IPS DF 6.9 (cell line): ENCODE measurements at places on chromosomes 6 and 20.

GRCh38 chr20:20480126-20480525 lies 112.2 kb downstream of the INSM1 start:
- H3K36me3 ChIP-seq: no peaks in the 10 kb centered on the region
- no peaks in the 10 kb centered on the region for H3K4me1 ChIP-seq
- H3K27ac ChIP-seq: no peak overlapping the region
- no peak for DNase-seq
- H3K27me3 ChIP-seq: no peaks in the 10 kb centered on the region

DNA sequence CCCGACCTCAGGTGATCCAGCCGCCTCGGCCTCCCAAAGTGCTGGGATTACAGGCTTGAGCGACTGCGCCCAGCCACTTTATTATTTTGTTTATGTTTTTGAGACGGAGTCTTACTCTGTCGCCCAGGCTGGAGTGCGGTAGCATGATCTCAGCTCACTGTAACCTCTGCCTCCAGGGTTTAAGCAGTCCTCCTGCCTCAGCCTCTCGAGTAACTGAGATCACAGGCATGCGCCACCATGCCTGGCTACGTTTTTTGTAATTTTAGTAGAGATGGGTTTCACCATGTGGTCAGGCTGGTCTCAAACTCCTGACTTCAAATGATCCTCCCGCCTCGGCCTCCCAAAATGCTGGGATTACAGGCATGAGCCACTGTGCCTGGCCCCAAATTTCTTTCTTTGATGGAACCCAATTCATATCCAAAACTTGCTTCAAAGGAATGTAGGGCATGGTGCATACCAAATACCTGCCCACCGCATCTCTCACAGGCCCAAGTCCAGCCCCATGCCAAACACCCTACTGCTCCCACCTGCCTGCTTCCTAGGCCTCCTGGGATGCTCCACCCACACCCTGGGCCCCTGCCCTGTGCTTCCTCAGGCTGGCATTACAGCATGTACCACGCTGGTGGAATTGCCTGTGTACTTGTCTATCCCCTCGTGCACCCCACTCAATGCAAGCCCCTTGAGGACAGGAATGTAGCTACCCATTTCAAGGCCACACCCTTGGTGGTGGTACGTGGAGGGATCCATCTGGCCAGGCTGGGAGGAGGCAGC lies 4.9 kb upstream of the HMGA1 start:
- H3K27me3 ChIP-seq: no peaks in the 10 kb centered on the region
- H3K27ac ChIP-seq: no peak overlapping the region
- H3K36me3 ChIP-seq: no peaks in the 10 kb centered on the region
- H3K4me1 ChIP-seq: peaks cover 13% of the 10 kb centered on the region
- no peak for DNase-seq

GRCh38 chr6:68159433-68159832 lies 475.6 kb upstream of the ADGRB3 start:
- H3K4me1 ChIP-seq: no peaks in the 10 kb centered on the region
- DNase-seq: no peak
- no peak overlapping the region for H3K4me3 ChIP-seq
- H3K27me3 ChIP-seq: no peaks in the 10 kb centered on the region

DNA sequence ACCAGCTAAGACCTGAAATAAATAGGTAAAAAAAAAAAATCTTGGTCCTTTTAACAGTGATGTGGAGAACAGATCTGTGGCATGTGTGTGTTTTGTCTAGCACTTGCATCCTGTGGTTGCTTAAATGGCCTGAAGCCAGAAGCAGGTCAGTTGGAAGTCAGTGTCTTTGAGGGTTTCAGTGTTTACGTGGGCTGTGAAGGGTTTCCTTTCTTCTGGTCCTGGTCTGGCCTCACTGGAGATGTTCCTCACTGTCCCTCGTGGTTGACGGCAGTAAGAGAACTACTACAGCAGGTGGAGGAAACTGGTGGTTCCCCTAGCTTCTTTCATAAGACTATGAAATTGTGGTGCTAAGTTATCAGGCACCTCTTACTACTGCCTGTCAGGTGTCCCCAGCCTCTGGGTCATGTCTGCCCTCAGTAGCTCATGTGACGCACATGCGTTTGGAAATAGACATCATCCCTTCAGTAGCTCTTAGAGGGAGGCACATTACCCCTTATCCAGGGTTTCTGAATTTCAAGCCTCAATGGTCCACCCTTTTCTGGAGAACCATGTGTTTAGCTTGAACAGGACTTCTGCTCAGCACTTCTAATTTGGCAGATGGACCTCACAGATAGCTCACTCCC lies 59.4 kb upstream of the SCP2D1 start:
- H3K27me3 ChIP-seq: no peaks in the 10 kb centered on the region
- H3K27ac ChIP-seq: no peak overlapping the region
- DNase-seq: no peak
- no peaks in the 10 kb centered on the region for H3K36me3 ChIP-seq

- no peak overlapping the region for H3K27ac ChIP-seq
- H3K4me3 ChIP-seq: peak overlapping the region; percentile 71; the same call in 1 of the 2 replicates
- no peaks in the 10 kb centered on the region for H3K27me3 ChIP-seq
- H3K4me1 ChIP-seq: peaks cover 4% of the 10 kb centered on the region; the same call in 1 of the 2 replicates
Observed at GRCh38 chr6:129709196-129709768, 695 bp downstream of the ARHGAP18 start.

- no peaks in the 10 kb centered on the region for H3K4me1 ChIP-seq
- H3K27ac ChIP-seq: no peak overlapping the region
- H3K4me3 ChIP-seq: no peak overlapping the region
- H3K27me3 ChIP-seq: no peaks in the 10 kb centered on the region
- DNase-seq: no peak
Observed at GRCh38 chr6:6080975-6081374, 74.2 kb upstream of the NRN1 start.

- H3K36me3 ChIP-seq: no peaks in the 10 kb centered on the region
- H3K27me3 ChIP-seq: no peaks in the 10 kb centered on the region
- no peak for DNase-seq
- H3K27ac ChIP-seq: no peak overlapping the region
Observed at GRCh38 chr6:87968435-87969278, 79.0 kb upstream of the SPACA1 start.

DNA sequence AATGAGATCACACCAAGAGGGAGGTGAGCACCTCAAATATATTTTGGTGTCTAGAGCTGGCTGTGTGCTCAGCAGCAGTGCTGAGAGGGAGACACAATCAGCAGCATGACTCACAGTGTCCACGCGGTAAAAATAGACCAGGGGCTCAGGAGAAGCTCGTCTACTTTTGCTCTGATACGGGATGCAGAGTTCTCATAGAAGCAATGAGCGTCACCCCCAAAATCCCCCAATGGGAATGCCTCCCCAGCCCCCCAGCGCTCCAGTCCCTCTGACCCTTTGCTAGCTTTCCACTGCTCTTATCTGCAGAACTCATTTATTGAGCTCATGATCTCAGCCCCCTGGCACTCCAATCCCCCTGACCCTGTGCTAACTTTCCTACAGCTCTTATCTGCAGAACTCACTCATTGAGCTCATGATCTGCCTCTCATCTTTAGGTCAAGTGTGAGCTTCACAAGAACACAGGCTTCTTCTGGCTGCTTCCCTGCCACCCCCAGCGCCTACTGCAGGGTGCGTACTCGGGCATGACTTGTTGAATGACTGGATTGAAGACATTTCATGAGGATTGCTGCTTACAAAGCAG lies 34.0 kb downstream of the SYNDIG1 start:
- no peaks in the 10 kb centered on the region for H3K4me1 ChIP-seq
- no peak for DNase-seq
- no peak overlapping the region for H3K27ac ChIP-seq
- H3K4me3 ChIP-seq: no peak overlapping the region

DNA sequence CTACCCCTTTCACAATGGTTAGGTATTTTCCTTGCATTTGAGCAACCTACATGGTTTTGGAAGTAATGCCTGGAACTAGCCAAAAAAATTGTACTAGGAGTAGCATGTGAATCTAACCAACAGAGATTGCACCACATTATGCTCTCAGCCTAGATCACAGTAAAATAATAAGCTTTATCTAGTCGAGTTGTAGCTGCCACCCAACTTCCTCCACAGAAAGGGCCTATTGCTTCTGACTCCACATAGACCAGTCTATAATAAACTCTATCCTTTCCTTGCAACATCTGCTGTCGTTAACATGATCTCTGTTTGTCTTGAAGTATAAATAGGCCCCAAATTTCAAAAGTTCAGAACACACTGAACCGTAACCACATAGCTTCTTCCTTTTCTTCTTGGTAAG lies 375.5 kb downstream of the PKHD1 start:
- DNase-seq: no peak
- H3K27me3 ChIP-seq: no peaks in the 10 kb centered on the region
- H3K27ac ChIP-seq: no peak overlapping the region
- no peaks in the 10 kb centered on the region for H3K4me1 ChIP-seq

GRCh38 chr20:49179368-49180277 lies 8.5 kb downstream of the STAU1 start:
- no peaks in the 10 kb centered on the region; the same call in 1 of the 2 replicates for H3K36me3 ChIP-seq
- H3K27me3 ChIP-seq: no peaks in the 10 kb centered on the region
- H3K4me1 ChIP-seq: no peaks in the 10 kb centered on the region; the same call in 1 of the 2 replicates
- no peak for DNase-seq
- no peak overlapping the region for H3K4me3 ChIP-seq
- no peak overlapping the region for H3K27ac ChIP-seq

- no peak overlapping the region for H3K4me3 ChIP-seq
Observed at GRCh38 chr6:126172131-126172530, 167.8 kb upstream of the CENPW start.

DNA sequence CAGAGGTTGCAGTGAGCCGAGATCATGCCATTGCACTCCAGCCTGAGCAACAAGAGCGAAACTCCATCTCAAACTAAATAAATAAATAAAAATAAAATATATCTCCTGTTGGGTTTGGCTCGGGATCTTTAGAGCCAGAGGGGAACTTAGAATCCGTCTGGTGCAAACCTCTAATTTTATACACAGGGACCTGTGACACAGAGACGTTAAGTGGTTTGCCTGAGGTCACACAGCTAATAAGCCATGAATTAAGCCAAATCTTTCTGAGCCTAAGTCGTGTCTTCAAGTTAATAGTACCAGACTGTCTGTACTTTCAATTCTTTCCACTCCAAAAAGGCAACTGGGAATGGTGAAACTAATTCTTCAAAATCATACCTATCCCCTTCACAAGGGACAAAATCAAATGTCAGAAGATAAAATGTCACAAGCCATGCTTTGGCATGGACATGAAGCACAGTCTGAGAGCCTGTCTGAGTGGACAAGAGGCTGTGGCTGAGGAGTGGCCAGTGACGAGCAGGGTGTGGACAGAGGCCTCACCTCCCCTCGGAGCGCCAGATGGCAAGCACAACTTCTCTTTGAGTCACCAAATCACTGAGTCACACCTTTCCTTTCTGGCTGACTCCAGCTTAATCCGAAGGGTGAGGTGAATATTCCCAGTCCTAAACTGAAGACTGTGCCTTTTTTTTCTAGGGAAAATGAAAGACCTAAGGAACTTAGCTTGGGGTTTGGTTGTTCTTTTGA lies 177.4 kb downstream of the TFAP2A start:
- no peaks in the 10 kb centered on the region for H3K4me1 ChIP-seq
- H3K27me3 ChIP-seq: no peaks in the 10 kb centered on the region
- no peak for DNase-seq
- H3K4me3 ChIP-seq: no peak overlapping the region
- H3K27ac ChIP-seq: no peak overlapping the region

DNA sequence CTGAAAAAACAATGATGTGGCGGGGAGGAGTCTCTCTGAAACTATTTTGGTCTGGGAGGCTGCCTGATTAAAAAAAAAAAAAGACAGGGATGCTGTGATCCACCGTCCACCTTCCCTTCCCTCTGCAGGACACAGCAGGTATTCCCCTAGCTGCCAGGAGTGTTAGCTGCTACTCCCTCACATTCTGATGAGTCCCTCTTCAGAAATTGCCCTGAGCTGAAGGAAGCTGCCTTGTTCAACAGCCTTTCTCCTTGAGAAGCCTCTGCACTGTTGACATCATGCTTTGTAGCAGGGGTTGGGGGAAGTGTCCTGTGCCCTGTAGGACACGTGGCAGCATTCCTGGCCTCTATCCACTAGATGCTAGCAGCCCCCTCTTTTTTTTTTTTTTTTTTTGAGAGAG lies 71.7 kb upstream of the ZMYND8 start:
- no peaks in the 10 kb centered on the region for H3K27me3 ChIP-seq
- no peaks in the 10 kb centered on the region for H3K36me3 ChIP-seq
- DNase-seq: no peak
- no peak overlapping the region for H3K27ac ChIP-seq
- H3K4me1 ChIP-seq: no peaks in the 10 kb centered on the region
- no peak overlapping the region for H3K4me3 ChIP-seq

DNA sequence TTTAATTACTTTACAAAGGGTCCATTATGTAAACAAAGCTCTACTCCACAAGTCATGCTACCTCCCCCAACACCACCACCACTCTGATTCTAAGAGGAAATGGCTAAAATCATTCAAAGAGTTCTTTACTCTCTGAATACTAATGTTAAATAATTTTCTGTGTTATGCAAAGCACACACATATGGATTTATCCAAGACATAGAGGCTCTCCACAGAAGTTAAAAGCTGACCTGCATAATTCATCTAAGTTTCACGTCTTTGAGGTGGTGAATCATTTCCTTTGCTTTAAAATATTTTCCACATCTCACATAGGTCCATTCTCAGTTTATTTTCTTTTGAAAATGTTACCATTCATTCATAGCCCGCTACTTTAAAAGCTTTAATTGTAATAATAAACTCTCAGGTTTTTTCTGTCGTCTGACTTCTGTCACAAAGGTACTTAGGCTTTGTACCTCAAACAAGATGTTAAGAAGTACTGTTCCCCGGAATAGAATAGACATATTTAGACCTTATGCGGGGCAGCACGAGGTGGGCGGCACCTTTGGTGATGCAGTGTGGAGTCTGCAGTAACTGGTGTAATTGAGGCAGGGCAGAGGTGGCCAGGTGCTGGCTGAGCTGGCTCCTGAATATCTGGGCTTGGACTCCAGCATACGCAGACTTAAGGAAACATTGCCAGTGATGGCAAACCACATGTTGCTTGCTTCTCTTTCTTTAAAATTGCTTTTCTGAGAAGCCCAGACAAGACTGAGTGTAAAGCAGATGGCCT lies 55.8 kb downstream of the KIF6 start:
- DNase-seq: no peak
- H3K27me3 ChIP-seq: no peaks in the 10 kb centered on the region
- peaks cover 2% of the 10 kb centered on the region; the same call in 1 of the 2 replicates for H3K4me1 ChIP-seq
- H3K36me3 ChIP-seq: no peaks in the 10 kb centered on the region
- H3K27ac ChIP-seq: no peak overlapping the region

DNA sequence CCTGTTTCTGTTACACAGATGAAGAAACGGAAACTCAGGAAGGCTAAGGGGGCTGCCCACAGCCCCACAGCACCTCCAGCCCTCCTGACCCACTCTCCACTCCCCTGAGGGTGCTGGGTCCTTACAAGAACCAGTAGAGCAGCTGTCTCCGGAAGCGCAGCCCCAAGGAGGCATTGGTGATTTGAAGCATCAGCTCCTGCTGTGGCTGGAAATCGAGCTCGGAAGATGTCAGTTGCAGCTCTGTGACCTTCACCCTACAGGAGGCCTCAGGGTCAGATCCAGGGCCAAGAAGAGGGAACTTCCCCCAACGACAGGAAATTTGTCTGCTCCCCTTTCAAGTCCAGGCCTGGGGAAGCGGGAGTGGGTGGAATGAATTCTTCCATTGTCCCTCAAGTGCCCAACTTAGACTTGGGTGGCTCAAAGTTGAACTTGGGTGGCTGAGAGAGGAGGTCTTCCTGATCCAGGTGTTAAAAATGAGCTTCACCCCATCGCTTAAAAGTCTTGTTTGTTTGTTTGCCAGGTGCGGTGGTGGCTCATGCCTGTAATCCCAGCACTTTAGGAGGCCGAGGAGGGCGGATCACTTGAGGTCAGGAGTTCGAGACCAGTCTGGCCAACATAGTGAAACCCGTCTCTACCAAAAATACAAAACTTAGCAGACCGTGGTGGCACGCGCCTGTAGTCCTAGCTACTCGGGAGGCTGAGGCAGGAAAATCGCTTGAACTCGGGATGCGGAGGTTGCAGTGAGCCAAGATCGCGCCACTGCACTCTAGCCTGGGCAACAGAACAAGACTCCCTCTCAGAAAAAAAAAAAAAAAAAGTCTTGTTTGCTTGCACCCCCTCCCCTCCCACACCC lies 1.9 kb downstream of the PLTP start:
- no peak overlapping the region for H3K4me3 ChIP-seq
- no peak overlapping the region for H3K27ac ChIP-seq
- H3K36me3 ChIP-seq: peaks cover 12% of the 10 kb centered on the region
